ENCODE measurements at places on chromosomes 13 and 19.
A peak's percentile ranks its signal among the peaks of the same experiment; 100 is the strongest.

GRCh38 chr13:76225815-76226489 lies 589.8 kb downstream of the LMO7 start:
- DNase-seq, result no peak

GRCh38 chr19:48121909-48122371 lies 11.3 kb upstream of the PLA2G4C start:
- no peak for DNase-seq

DNA sequence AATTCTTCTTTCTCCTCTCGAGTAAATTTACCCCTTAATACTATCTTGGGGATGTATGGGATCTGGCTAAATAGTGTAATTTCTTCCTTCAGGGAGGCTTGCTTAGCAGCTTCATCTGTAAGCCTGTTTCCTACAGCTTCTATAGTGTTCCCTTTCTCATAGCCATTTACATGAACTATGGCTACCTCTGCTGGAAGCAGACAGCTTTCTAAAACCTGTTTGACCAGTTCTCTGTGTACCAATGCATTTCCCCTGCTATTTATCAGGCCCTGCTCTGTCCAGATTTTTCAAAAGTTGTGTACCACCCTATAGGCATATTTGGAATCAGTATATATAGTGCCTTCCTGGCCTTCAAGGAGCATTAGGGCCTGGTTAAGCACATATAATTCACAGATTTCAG lies 113.6 kb upstream of the PCDH9 start:
- no peak for DNase-seq

DNA sequence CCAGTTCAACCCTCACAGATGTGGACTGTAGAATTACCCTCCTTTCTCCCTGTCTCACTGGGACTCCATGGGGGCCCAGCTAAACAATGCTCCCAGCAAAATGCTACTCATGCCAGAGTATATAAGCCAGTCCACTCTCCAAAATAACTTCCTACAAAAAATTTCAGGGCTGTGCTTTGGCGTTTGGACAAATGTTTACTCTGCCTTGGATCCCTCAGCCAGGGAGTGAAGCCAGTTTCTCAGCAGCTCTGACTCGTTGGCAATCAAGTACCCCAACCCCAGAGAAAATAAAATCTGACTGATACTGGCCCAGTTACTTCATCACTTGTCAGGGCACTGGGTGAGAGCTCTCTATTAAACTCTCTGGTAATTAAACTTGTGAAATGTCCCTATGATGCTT lies 250.4 kb downstream of the TSHZ3 start:
- DNase-seq, result no peak

DNA sequence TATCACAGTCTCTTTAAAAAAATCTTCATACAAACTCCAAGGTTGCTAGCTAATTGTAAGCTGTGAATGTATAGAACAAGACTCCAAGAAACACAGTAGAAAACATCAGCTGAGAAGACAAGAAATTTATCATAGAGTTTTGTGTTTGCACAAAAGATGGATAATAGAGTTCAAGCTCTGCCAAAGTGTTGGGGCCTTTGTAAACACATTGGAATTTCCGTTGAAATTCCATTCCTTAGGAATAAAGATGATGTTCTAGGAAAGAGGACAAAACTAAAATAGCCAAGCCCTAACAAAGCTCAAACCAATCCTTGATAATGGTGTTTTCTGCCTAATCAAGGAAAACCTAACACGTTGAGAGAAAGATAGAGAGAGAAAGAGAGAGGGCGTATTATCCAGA lies 20.6 kb downstream of the LRRC63 start:
- DNase-seq, result no peak

- no peak for DNase-seq
These were observed 14.3 kb upstream of the FKRP start for GRCh38 chr19:46731584-46731983.

DNA sequence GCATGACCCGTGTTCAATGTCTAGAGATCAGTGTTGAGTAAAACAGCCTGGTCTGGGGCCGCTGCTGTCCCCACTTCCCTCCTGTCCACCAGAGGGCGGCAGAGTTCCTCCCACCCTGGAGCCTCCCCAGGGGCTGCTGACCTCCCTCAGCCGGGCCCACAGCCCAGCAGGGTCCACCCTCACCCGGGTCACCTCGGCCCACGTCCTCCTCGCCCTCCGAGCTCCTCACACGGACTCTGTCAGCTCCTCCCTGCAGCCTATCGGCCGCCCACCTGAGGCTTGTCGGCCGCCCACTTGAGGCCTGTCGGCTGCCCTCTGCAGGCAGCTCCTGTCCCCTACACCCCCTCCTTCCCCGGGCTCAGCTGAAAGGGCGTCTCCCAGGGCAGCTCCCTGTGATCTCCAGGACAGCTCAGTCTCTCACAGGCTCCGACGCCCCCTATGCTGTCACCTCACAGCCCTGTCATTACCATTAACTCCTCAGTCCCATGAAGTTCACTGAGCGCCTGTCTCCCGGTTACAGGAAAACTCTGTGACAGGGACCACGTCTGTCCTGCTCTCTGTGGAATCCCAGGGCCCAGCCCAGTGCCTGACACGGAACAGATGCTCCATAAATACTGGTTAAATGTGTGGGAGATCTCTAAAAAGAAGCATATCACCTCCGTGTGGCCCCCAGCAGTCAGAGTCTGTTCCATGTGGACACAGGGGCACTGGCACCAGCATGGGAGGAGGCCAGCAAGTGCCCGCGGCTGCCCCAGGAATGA lies 1.5 kb upstream of the CEACAM5 start:
- DNase-seq, result peak; percentile 51

DNA sequence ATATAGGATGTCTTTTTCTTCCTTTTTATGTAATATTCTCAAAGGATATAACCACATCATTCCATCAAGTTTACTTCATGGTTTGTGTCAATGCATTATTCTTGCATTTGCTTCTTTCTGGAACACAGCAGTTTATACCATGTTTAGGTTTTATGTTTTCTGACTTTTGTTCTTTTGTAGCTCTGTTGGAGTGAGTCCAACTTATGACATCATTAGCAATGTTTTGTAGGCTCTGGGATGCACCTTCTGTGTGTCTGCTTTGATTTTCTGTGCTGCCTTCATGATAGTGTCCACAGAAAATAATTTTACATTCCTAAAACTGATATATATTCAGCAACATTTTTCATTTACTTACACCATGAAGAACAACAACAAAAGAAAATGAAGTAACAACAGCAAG lies 68.9 kb downstream of the SHISA2 start:
- DNase-seq, result no peak

GRCh38 chr19:31892060-31892459 lies 453.4 kb upstream of the ZNF507 start:
- DNase-seq, result no peak

DNA sequence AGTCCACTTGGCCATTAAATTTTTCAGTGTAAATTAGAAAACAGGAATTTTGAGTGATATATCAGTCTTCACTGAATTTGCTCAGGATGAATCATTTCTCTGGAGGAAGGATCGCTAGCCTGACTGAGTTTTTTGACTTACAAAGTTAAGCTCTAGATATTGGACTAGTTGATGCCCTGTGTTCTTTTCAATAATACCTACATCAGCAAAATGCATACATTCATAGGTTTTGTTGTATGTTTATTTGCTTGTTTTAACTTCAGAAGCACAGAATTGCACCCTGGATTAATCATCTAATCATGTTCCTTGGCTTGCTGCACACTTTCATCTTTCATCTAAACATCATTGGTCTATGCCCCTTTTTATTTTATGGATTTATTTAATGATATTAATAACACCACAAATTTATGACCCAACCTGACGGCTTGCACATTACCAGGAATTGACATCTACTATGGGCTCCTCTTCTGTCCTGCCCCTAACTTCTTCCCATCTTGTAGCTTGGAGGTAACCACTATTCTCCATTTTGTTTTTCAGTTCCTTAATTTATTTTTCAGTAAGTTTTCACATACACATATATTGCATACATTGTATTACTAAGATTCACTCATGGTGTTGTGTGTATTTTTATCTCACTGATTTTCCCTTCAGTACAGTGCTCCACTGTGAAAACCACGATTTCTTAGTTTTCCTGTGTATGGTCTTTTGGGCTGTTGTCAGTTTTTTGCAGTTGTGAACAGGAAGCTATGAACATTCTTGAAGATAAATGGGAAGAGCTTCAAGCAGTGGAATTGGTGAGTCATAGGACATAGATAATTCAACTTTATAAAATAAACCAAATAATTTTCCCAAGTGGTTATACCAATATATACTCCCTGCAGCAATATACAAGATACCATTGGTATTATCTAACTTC lies 23.3 kb downstream of the COMMD6 start:
- no peak for DNase-seq

- no peak for DNase-seq
These were observed 203.9 kb downstream of the COL4A1 start for GRCh38 chr13:110103026-110103425.

GRCh38 chr19:532561-533363 lies 1.2 kb downstream of the CDC34 start:
- DNase-seq, result no peak

GRCh38 chr13:91564396-91564795 lies 166.0 kb downstream of the GPC5 start:
- no peak for DNase-seq

DNA sequence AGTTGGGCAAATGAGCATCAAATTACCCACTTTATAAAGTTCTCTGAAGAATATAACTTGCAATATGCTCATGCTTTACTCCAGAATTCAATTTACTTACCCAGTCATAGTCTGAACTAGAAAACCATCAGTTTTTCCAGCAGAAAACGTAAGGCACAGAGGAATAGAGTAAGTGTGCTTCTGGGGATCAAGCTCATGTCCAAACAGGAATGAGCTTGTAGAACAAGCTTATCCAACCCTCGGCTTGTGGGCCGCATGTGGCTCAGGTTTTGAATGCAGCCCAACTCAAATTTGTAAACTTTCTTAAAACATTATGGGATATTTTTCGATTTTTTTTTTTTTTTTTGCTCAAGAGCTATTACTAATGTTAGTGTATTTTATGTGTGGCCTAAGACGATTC lies 308.5 kb upstream of the KLF12 start:
- no peak for DNase-seq

- peak; percentile 74 for DNase-seq
These were observed 2.5 kb downstream of the PRR36 start for GRCh38 chr19:7871437-7872305.

DNA sequence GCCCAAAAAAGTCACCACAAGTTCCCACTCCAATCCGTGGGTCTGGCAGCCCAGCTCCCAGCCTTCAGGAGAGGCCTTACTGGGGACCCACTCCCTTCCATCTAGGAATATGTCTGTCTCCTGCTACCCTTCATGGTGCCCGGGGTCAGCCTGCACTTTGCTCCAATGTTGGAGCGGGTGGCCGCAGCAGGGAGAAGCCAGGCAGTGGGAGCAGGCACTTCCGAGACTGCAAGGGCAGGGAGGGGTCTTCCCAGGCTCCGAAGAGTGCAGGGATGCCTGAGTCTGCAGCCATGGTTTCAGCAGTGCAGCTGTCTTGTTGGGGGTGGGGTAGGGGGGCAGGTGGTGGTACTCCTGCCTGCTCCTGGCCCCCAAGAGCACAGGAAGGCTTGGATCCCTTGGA lies 1616.2 kb downstream of the SLITRK5 start:
- DNase-seq, result no peak

DNA sequence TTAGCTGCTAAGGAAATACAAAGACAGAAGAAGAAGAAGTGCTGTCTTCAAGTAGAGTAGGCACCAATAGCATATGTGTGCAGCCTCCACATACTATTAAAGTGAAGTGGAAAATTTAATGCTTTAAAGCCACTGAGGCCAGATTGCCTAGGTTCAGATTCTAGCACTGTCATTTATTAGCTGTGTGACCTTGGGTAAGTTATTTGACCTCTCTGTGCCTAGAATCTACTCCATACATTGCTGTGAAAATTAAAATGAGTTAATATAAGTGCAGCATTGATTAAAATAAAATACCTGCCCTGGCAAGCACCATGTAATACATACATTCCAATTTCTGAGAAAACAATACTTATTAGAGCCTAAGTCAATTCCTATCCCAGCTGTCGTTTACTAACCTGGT lies 110.5 kb downstream of the FRY start:
- no peak for DNase-seq

DNA sequence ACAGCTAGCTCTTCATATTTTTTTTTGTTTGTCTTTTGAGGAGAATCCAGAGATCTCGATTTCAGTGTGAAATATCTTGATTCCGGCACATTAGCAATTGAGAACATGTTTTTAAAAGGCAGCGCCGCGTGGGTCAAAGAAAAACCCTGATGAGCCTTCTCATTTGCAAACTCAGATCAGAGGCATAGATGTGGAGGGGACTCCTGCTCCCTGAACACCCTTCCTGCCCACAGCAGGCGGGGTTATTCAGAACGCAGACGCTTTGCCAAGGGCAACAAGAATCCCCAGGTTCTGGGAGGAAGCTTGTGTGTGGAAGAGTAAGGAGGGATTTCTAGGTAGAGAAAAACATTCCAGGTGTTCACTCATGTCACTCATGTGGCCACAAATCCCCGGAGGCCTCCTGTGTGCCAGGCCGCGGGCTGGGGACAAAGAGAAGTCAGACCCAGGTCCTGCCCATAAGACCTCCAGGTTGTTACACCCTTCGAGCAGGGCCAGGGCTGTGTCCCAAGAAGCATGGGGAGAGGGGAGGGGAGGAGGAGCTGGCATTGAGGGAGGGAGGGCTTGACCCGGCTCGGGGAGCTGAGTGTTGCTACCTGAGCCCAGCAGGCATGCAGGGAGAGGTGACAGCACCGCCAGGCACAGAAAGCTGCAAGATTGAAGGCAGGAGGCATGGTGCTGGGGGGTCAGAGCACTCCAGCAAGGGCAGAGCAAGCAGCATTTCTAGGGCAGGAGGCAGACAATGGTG lies 15.9 kb upstream of the IGLON5 start:
- no peak for DNase-seq

GRCh38 chr19:58555920-58556621 lies 1.2 kb upstream of the CHMP2A start:
- DNase-seq, result no peak

DNA sequence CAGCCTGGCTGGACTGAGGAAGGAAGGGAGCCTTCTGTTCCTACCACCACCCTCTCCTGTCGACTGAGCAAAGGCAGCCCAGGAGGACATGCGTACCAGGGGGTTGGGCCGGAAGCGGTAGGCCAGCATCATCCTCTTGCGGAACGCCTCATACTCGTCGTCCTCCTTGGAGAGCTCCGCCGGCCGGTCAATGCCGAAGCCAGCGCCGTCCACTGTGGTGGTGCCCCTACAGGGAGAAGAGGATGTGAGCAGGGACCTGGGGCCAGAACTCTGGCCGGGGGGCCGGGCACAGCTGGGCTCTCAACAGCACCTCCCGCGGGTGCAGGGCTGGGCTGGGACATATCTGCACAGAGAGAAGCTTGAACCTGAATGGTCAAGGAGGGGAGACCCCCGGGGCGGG lies 3.8 kb upstream of the TM6SF2 start:
- DNase-seq, result no peak

GRCh38 chr19:3465552-3465951 lies 14.8 kb downstream of the SMIM24 start:
- no peak for DNase-seq

- no peak for DNase-seq
These were observed 478.4 kb downstream of the TSHZ3 start for GRCh38 chr19:30870876-30871275.

Data from activated CD8-positive, alpha-beta memory T cell treated with anti-CD3 and anti-CD28 coated beads for 1 hour (primary cell).